ENCODE measurements at places on chromosomes 2 and 18.

- no peak for DNase-seq
Measured at GRCh38 chr2:148479398-148479797, 165.2 kb upstream of the EPC2 start.

DNA sequence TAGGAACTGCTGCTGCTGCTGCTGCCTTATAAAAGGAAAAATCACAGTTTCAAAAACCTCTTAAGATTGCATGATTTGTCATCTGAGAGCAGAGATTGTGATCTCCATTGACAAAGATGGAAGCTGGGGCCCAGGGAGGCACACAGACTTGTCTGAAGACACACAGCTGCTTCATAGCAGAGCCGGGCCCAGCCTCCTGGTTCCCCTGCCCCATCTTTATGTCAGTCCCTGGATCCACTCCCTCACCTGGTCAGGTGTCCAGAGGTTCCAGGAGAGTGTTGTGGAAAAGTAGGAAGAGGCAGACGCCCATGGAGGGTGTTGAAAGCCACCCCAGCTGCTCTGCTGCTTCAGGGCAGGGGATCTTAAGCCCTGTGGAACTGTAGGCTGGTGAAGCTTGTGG lies 20.0 kb downstream of the STEAP3 start:
- DNase-seq = no peak

- DNase-seq = no peak
Measured at GRCh38 chr2:23445450-23445868, 60.5 kb downstream of the KLHL29 start.

- DNase-seq = peak; percentile 47
Measured at GRCh38 chr2:9769171-9770005, 73.9 kb upstream of the TAF1B start.

DNA sequence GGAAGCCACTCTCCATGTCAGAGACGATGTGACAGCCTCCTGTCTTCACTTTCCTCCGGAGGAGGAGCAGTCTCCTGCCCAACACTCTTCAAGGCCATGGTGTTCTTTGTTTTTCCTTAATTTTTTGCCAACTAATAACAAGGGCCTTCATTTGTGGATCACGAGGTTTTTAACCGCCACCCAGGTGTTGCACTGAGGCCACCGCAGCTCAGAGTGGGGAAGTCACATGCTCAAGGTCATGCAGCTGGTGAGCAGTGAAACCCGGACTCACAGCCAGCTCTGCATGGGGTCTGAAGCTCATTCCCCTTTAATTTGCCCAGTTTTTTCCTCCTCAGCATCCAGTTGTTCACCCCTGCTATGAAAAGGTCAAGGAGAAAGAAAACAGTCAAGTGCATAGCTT lies 19.6 kb downstream of the ENOSF1 start:
- DNase-seq = no peak

DNA sequence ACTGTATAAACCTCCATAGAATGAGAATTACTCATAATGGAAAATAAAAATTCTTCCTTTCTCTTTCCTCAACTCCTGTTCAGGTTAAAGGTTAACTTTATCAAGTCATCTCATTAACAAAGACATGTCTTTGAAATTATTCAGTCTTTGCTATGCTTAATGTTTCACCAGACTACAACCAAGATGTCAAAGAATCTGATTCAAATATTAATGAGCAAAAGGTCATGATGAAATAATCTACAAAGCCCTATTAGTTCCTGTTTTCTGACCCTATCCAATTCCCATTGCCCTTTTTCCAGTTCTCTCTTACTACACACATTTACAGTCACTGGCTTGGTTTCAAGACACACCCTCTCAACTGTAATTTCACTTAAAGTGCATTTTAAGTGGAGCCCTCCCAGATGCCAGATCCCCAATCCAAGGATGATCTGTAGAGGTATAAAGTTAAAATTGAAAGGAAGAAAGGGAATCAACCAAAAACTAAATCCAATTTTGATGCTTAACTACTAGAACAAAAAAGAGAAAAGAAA lies 246.9 kb upstream of the CYP26B1 start:
- no peak for DNase-seq

GRCh38 chr18:62381373-62381772 lies 56.3 kb downstream of the TNFRSF11A start:
- DNase-seq = no peak

GRCh38 chr2:70671092-70671675 lies 96.8 kb downstream of the ADD2 start:
- no peak for DNase-seq

GRCh38 chr2:181255651-181256050 lies 201.5 kb upstream of the ITGA4 start:
- no peak for DNase-seq

DNA sequence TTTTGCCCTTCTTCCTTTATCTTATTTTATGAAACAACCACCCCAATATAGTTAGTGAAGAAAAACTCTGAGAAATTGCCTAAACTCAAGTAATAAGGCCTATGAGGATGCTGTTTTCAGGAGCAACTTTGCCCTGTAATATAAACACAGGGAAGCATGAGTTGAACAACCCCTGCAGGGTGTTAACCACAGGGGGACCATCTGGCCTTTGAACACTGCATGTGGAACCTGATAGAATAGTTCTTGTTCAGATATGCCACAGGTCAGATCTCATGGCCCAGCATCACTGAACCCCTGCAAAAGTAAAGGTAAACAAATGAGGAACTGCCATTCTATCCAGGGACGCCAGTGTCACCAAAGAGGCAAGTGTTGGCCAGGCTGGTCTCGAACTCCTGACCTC lies 82.6 kb downstream of the MAPK4 start:
- no peak for DNase-seq

GRCh38 chr18:3664563-3665178 lies 214.7 kb downstream of the TGIF1 start:
- DNase-seq = no peak

DNA sequence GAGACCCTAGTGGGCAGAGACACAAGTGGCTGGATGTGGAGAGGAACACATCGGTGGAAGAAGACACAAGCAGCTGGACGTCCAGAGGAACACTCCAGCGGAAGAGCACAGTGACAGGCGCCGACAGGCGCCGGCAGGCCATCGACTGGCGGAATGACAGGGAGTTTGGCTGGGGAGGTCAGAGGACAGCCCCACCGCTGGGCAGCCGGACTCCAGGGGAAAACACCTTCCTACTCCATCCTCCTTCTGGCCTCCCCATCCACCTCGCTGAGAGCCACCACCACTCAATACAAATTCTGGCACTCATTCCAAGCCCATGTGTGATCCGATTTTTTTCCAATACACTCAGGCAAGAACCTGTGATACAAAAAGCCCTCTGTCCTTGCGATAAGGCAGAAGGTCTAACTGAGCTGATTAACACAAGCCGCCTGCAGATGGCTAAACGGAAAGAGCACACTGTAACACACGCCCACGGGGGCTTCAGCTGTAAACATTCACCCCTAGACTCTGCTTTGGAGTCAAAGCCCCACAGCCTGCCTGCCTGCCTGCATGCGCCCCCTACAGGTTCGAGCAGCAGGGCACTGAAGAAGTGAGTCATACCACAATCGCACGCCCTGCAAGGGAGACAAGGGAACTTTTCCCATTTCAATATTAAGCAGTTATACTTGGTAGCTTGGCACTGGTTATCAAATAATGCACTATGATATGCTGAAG lies 50.2 kb upstream of the LRP1B start:
- peak; percentile 30 for DNase-seq

GRCh38 chr2:74427551-74427950 lies 6.0 kb downstream of the WDR54 start:
- no peak for DNase-seq

- DNase-seq = no peak
Measured at GRCh38 chr2:134420920-134421319, 167.0 kb downstream of the MGAT5 start.

DNA sequence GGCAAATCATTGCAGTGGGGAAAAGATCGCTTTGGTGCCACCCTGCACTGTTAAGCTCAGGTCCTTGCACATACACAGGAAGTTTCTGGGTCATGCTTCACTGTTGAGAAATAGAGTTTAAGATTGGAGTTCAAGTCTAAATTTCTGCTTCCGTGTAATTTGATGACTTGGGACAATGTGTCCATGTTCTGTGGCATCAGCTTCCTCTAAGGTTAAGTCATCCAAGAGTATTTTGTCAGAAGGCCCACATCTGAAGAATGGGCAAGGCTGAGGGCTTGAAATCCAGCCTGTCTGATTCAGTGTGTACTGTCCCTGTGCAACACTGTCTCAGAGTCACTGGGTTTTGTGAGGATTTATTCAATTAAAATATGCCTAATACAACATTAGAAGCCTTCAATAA lies 880.7 kb downstream of the SUCLG1 start:
- no peak for DNase-seq

- DNase-seq = no peak
Measured at GRCh38 chr18:21004726-21005125, 106.9 kb downstream of the ROCK1 start.

DNA sequence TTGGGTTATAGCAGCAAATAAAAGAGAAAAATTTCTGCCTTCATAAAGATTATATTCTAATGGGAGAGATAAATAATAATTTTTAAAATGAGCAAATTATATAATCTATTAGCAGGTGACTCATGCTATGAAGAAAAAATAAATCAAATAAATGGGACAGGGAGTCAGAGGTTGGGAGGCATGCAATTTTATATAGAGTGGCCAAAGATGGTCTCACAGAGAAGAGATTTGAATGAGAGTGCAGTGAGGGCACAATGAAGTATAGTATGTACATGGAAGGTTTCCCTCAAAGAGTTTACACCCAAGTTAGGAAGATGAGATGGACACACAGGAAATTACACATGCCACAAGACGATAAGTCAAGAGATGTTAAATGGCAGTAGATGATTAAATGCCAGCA lies 369.4 kb downstream of the TXNL1 start:
- DNase-seq = no peak

DNA sequence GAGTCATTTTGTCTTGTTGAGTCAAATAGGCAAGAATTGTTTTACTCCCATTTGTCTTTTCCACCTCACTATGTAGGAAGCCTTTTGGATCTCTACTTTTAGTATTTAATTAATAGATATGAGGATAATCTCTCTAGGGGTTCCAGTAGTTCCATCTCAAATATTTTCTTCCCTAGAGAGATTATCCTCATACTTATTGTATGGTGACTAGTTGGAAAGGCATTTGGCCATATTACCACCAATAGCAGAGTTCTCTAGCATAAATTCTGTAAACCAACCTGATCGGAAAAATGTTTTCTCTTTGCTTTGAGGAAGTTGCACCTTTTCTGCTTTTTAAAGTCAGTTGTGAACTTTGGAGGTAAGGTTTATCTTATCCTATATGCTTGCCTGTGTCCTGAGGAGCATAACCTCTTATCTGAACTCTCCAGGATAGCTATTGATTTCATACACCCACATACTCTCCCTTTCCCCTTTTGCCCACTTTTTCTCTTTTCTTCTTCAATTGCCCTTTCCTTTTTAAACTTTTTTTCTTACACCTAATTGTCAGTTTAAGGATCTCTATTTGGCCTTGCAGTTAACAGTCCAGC lies 100.8 kb downstream of the GALNT1 start:
- no peak for DNase-seq

DNA sequence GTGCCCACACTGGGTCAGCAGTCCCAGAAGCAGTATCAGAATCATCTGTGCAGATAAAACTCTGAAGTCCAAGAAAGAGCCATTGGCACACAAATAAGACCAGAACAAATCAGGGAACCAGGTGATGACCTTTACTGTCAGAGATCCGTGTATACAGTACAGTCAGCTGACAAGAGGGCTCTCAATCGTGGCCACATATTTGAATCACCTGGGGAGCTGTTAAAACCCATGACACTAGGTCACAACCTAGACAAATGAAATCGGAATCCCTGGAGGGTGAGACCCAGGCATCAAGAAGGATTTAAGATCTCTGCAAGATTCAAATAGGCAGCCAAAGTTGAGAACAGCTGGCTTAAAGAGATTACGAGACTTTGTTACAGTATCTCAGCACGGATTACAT lies 807.1 kb downstream of the RNF144A start:
- no peak for DNase-seq

- DNase-seq = no peak
Measured at GRCh38 chr2:199994371-199994770, 39.0 kb downstream of the MAIP1 start.

DNA sequence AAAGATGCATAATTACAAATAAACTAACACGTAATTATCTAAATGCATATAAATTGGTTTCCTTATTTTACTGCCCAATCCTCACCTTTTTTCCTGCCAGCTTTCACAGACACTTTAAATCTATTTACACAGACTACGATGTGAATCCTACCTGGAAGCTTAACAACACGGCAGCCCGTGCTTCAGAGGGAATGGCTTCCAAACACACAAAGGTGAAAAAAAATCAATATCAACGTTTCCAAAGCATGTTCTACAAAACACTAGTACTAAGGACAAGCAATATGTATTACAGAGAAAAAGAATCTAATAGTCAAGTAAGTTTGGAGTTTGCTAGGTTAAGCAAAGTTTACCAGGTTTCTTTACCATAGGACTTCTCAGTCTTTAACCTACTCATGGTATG lies 4.4 kb downstream of the MAP4K3 start:
- no peak for DNase-seq

- DNase-seq = no peak
Measured at GRCh38 chr2:239275044-239275685, 125.7 kb downstream of the HDAC4 start.

GRCh38 chr2:213806125-213806726 lies 522.0 kb downstream of the SPAG16 start:
- peak; percentile 27 for DNase-seq

DNA sequence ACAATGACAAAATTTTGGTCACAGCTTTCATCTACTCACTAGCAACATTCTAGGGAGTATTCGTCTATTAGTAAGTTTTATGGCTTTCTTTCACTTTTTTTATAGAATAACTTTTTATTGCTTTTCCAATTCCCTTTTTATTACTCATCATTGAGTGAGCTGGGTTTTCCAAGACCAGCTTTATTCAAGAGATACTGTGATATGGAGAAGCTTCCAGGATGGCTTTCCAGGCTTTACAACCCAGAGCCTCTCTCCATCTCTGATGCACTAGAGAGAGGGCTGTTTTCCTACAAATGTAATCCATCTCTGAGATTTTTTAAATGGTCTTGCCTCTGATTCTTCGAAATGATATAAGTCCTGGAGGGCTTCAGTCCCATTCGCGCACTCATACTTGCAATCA lies 118.3 kb downstream of the LDLRAD4 start:
- DNase-seq = no peak

DNA sequence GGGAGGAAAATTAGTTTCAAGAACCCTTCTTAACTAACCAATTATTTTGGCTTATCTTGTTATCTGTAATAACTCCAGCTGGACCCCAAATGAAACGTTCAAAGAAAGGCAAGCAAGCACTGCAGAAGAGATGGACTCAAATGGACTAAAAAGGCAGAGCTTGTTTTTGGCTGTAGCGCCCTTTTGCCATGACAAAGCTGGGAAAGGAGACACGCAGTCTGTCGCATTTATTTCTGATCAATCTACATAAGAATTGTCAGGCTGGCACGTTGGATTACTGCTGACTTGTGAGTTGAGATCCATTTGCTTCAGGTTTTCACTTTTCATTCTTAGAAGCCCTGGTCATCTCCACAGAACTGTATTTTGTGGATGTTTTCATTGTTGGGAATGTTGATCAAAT lies 402.9 kb downstream of the TMEM182 start:
- DNase-seq = no peak

All from NCI-H1436 (cell line).